Stimulated activated CD8-positive, alpha-beta memory T cell treated with anti-CD3 and anti-CD28 coated beads, Interleukin-2, amount 100 ng/mL, for 1 hour (primary cell): ENCODE measurements at places on chromosomes 2 and 18.

DNA sequence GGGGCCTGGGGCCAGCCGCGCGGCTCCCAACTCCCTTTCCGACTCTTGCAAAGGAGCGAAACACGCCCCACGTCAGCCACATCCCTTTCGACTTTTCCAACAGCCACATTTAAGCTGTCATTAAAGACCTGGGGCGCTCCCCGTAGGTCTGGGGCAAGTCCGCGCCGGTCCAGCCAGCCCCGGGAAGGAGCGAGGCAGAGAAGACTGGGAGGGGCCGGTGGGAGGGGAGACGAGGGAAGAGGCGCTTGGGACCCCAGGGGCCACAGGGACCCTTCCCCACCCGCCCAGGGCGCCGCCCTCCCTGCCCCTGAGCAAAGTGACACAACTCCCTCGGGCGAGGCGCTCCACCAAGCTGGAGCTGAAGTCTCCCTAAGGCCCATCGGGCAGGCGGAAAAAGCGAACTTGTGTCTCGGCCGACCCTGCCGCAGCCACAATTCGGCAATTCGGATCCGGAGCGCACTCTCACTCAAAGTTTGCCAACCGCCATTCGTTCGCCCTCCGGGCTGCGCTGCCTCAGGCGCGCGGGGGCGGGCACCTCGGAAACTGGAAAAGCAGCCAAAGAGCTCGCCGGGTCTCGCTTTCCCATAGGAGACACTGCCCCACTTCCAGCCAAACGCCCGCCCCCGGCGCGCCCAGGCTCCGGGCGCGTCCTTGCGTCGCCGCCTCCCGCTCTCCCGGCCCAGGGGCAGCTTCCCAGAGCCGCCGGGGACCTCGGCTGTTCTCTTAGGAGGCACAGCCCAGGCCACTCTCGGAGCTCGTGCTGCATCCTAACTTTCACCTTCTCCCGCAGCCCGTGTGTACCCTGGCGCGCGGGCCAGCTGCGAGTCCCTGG, 1.1 kb upstream of the KCTD1 start:
- DNase-seq, result no peak

GRCh38 chr2:207704078-207704477, 7.4 kb upstream of the CCNYL1 start:
- DNase-seq, result no peak

GRCh38 chr18:75130591-75131328, 78.2 kb downstream of the PTGR3 start:
- no peak for DNase-seq

DNA sequence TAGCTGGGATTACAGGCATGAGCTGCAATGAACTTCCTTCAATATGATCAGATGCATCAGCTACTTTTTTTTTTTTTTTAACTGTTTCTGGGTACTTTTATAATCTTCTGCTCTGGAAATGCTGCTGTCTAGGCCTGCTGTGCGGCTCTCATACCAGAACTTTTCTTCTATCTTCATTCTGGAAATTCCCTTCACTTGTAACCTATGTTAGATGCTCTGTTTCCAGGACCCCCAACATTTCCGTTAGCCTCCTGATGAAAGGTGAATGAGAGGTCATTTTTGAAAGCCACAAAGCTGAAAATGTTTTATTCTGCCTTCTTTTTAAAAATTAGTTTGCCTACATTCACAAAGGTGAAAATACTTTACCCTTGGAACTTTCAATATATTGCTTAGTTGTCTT, 8.6 kb downstream of the AGFG1 start:
- DNase-seq, result no peak

- no peak for DNase-seq
Observed at GRCh38 chr2:201618744-201619662, 24.3 kb downstream of the TMEM237 start.

DNA sequence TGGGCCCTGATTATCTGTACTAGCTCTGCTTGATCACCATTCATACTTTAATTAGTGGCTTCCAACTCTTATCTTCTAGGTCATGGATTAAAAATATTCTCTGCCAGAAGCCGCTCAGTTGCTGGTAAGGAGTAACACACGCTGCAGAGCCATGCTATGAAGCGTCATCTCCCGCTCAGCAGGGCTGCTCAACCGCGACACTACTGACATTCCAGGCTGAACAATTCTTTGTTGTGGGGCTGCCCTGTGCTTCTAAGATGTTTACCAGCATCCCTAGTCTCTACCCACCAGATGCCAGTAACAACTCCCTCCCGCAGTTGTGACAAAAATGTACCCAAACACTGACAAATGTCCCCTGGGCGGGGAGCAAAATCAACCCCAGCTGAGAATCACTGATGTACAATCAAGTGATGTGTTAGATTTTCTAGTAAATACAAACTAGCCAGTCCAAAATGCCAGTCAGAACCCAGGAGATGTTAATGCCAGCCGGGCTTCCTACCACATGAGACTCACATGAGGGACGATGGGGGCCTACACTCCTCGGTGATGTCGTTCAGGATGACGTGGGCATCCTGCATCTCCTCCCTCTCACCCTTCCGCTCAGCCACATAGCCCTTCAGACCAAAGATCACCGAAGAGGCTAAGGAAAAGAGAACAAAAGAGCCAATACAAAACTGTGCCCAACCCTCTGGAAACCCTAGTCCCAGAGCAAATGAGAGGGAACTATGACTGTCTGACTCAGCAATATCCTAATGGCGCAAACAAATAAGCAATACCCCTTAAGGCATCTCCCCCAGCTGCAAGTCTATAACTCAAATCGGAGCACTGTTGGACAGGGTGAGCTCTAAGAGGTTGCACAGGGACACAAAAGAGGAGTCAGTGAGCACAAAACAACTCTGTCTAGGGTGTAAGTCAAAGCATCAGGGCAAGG, 15.6 kb downstream of the ILKAP start:
- no peak for DNase-seq

- DNase-seq, result no peak
Observed at GRCh38 chr2:106191511-106192016, 2.5 kb downstream of the UXS1 start.

- DNase-seq, result no peak
Observed at GRCh38 chr18:3345452-3345851, 83.5 kb downstream of the MYL12B start.

GRCh38 chr2:24576617-24577016, 85.6 kb downstream of the NCOA1 start:
- no peak for DNase-seq

DNA sequence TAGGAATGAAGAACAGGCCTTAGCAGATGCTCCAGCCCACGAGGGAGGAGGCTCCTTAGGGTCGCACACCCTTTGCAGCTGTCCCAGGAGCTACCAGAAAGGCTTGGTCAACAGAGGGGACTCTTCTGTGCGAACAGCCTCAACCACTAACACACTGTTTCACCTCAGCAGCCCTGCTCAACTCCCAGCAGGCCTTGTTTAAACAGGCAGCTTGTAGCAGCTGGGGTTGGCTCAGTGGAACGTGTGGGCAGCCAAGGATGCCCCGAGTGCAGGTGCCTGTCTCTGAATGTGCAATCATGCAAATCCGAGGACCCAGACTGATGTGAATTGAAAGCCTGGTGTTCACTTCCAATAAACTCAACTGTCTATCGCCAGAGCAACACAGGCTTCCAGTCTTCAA, 88.7 kb upstream of the CXCR4 start:
- no peak for DNase-seq

GRCh38 chr2:20148426-20148922, 76.5 kb downstream of the SDC1 start:
- no peak for DNase-seq

GRCh38 chr2:43111788-43112554, 114.4 kb downstream of the ZFP36L2 start:
- no peak for DNase-seq

- DNase-seq, result no peak
Observed at GRCh38 chr2:10473121-10473756, 25.1 kb upstream of the ODC1 start.

DNA sequence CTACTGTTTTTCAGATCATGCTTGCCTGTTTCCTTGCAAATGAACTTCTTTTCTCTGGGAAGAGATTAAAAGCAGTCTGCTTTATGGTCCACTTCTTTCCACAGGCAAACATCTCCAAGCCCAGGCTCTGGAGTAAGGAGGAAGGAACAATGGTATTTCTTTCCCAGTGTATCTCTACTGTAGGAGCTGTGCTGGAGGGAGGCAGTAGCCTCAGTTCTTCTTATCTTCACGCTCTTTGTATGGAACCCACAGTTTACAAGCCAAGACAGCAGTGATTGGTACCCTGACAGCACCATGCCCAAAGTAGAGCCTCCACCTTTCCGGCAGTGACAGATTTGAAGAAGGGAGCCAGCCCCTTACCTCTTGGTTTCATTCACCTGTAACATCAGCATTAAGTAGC, 35.2 kb downstream of the SPOPL start:
- no peak for DNase-seq
